ENCODE measurements at places on chromosomes 16 and 17. TPM values are rescaled to one million over a fixed set of nuclear protein-coding genes. Genes with fewer than 3 reads are reported as not detected.

Gene TRPV3
- total RNA-seq, result 0.79 TPM

Gene ITGA2B
- 0.31 TPM for total RNA-seq

Gene TSNAXIP1
- 1.2 TPM for total RNA-seq

Gene MAP2K6
- total RNA-seq, result 2.5 TPM

Gene NLRC3
- total RNA-seq, result 21.3 TPM

Gene CCDC47
- 94.5 TPM for total RNA-seq

Gene CNTNAP1
- 1.7 TPM for total RNA-seq

Gene EFCAB13
- total RNA-seq, result 4.0 TPM

Gene CLEC18C
- 0.79 TPM for total RNA-seq

Gene ZC3H18
- 102 TPM for total RNA-seq

Gene ACSM2B
- total RNA-seq, result not detected

DNA sequence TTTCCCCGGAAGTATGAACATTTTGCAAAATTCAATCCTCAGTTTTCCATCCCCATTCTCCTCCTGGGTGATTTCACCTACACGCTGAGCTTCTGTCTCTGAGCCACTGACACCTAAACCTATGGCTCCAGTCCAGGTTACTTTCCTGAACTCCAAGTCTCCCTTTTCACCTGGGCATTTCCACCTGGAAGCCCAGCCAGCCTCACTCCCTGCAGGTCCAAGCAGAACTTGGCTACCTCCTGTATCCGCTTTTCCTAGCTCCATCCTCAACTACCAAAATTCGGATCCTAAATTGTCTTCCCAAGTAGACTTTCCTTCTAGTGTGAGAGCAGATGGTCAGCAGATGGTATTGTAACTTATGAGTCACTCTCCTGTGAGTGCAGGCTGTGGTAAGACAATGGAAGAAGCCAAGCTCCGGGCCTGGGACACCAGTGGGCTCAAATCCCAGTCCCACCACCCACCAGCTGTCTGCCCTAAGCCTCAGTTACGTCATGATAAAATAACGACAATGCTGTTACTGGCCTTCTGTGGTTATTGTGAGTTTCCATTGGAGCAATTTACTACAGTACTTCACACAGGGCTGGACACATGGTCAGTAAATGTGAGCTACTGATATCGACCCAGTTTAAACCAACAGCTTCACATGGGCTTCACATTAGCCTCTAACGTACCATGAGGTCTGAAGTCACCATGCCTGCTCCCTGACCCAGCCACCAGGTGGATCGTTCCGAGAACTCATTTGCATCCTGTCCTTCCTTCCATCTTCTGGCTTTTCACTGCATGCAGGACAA is 33.3 kb downstream of the PECAM1 start:
- DNase-seq, result no peak
- no peak overlapping the region for H3K27ac ChIP-seq
- no peak overlapping the region for H3K4me3 ChIP-seq
- no peaks in the 10 kb centered on the region for H3K4me1 ChIP-seq
- H3K36me3 ChIP-seq, result peaks cover 13% of the 10 kb centered on the region

GRCh38 chr17:43217614-43218087 is 6.0 kb downstream of the TMEM106A start:
- H3K27ac ChIP-seq, result no peak overlapping the region
- no peaks in the 10 kb centered on the region for H3K27me3 ChIP-seq
- H3K4me1 ChIP-seq, result peaks cover 16% of the 10 kb centered on the region
- no peak overlapping the region for H3K4me3 ChIP-seq

DNA sequence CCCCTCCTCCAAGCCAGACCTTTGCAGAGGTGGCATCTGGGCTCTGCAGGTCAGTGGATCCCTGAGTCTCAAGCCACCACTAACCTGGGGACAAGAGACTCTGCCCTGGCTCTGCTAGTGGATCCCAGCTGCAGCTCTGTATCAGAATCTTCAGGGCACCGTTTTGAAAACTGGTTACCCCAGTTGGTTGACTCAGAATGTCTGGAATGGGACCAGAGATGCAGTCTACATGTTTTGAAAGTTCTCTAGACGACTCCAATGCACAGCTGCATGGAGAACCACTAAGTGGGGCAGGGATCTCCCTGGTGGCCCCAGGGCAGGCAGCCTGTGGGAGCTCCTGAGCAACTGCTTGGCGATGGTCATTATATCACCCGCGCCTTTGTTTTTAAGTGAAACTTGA is 34.1 kb upstream of the ADORA2B start:
- H3K4me3 ChIP-seq, result no peak overlapping the region
- no peaks in the 10 kb centered on the region for H3K27me3 ChIP-seq
- DNase-seq, result no peak
- no peak overlapping the region for H3K27ac ChIP-seq
- no peaks in the 10 kb centered on the region for H3K36me3 ChIP-seq

GRCh38 chr17:8838551-8839095 is 28.9 kb downstream of the PIK3R6 start:
- H3K4me1 ChIP-seq, result no peaks in the 10 kb centered on the region
- no peaks in the 10 kb centered on the region for H3K27me3 ChIP-seq
- H3K4me3 ChIP-seq, result no peak overlapping the region
- DNase-seq, result no peak
- H3K36me3 ChIP-seq, result no peaks in the 10 kb centered on the region

DNA sequence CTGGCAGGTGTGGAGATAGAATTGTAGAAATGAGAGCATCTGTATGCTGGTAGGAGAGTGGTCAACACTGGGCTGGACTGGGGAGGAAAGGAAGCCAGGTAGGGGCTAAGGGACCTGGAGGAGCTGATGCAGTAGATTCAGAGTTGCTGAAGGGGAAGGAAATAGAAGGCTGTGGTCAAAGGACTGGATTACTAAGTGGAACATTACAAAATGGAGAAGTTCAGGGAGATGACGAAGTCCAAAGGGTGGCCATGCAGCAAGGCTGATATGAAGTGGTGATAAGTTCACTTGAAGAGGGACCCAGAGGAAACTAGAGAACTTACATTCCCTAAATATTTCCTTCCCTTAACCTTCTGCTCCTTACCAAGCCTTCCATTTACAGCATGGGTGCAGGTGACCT is 8.6 kb upstream of the CCL2 start:
- no peak overlapping the region for H3K4me3 ChIP-seq
- no peaks in the 10 kb centered on the region for H3K4me1 ChIP-seq
- H3K36me3 ChIP-seq, result no peaks in the 10 kb centered on the region
- no peak for DNase-seq

DNA sequence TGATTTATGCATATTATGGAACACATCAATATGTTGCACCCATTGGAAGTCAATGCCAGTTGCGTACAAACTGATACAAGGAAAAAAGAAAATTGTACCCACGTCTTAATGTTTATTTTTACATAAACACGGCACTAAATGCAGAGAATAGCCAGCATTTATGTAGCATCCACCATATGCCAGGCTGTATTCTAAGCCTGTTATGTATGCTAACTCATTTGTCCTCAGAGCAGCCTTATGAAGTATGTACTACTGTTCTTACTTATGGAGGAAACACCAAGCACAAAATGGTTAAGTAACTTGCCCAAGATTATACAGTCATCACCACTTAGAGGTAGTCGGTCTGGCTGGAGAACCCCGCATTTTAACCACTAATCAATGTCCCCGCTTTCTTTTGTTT is 837.9 kb upstream of the RBFOX1 start:
- no peaks in the 10 kb centered on the region for H3K36me3 ChIP-seq
- DNase-seq, result no peak
- no peaks in the 10 kb centered on the region for H3K27me3 ChIP-seq
- no peak overlapping the region for H3K4me3 ChIP-seq

DNA sequence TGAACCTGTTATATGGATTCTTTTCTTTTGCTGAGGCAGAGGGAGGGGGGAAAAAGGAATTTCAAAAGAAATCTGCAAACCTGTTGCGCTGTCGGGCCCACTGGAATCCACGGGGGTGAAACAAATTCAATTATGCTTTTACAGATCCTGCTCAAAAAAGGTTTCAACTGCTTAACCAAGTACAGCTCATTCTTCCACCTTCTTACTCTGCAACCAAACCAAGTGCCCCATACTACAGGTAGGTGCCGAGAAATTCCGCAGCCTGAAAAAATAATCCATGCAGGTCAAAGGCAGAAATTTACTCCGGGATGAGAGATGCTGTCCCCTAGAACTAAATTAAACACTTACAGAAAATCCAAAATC is 416 bp downstream of the RNF43 start:
- no peaks in the 10 kb centered on the region for H3K36me3 ChIP-seq
- no peaks in the 10 kb centered on the region for H3K27me3 ChIP-seq
- H3K4me1 ChIP-seq, result peaks cover 15% of the 10 kb centered on the region
- no peak for DNase-seq
- no peak overlapping the region for H3K27ac ChIP-seq
- peak overlapping the region; percentile 15 for H3K4me3 ChIP-seq

- H3K27me3 ChIP-seq, result no peaks in the 10 kb centered on the region
- no peak overlapping the region for H3K4me3 ChIP-seq
- peaks cover 94% of the 10 kb centered on the region for H3K36me3 ChIP-seq
- H3K4me1 ChIP-seq, result no peaks in the 10 kb centered on the region
- H3K27ac ChIP-seq, result no peak overlapping the region
Observed at GRCh38 chr17:80386341-80386740, 28.6 kb upstream of the ENDOV start.

DNA sequence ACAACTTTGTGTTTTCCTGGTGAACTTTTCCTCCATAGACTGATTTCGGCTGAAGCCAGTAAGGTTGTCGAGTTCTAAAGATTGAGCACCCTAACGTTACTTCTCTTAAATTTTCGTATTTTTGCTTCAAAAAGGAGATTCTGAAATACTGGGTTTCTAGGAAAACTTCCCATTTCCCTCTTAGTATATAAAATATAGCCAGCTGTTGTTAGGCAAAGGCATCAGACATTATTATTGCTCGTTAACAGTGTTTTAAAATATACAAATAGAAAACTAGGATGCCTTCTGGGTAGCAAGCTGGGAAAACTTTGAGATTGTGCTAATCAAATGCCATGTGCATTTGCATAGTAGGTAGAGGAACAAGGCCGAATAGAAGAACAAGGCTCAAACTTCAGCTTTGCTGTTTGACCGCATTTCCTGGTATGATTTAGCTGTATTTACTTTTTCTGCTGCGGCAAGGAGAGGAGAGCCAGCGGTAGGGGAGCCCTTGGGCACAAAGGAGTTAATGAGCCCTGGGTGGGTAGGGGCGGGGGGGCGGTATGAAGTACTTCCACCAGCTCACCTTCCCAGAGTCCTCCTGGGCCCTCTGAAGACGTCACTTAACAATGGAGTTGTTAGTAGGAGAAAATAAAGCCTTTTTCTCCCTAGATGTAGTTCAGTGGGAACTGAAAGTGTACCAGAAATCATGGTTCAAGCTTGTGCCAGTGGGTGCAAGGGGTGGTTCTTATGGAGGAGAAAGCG is 151.9 kb downstream of the MSI2 start:
- H3K4me1 ChIP-seq, result peaks cover 6% of the 10 kb centered on the region
- no peak overlapping the region for H3K27ac ChIP-seq
- H3K36me3 ChIP-seq, result no peaks in the 10 kb centered on the region
- H3K4me3 ChIP-seq, result no peak overlapping the region
- H3K27me3 ChIP-seq, result no peaks in the 10 kb centered on the region

GRCh38 chr16:30394592-30395154 is 547 bp upstream of the ZNF48 start:
- peaks cover 21% of the 10 kb centered on the region for H3K4me1 ChIP-seq
- H3K36me3 ChIP-seq, result no peaks in the 10 kb centered on the region
- H3K27ac ChIP-seq, result peak overlapping the region; percentile 52
- no peak for DNase-seq
- H3K27me3 ChIP-seq, result no peaks in the 10 kb centered on the region
- peak overlapping the region; percentile 53 for H3K4me3 ChIP-seq

- H3K4me1 ChIP-seq, result no peaks in the 10 kb centered on the region
- peak; percentile 9 for DNase-seq
- H3K27ac ChIP-seq, result no peak overlapping the region
- H3K27me3 ChIP-seq, result no peaks in the 10 kb centered on the region
- peaks cover 3% of the 10 kb centered on the region for H3K36me3 ChIP-seq
- H3K4me3 ChIP-seq, result no peak overlapping the region
Observed at GRCh38 chr17:59746849-59747445, 39.5 kb downstream of the VMP1 start.

- no peak overlapping the region for H3K4me3 ChIP-seq
- no peaks in the 10 kb centered on the region for H3K36me3 ChIP-seq
- peaks cover 13% of the 10 kb centered on the region for H3K4me1 ChIP-seq
- H3K27ac ChIP-seq, result no peak overlapping the region
Observed at GRCh38 chr16:19559242-19559910, 3.9 kb downstream of the VPS35L start.

DNA sequence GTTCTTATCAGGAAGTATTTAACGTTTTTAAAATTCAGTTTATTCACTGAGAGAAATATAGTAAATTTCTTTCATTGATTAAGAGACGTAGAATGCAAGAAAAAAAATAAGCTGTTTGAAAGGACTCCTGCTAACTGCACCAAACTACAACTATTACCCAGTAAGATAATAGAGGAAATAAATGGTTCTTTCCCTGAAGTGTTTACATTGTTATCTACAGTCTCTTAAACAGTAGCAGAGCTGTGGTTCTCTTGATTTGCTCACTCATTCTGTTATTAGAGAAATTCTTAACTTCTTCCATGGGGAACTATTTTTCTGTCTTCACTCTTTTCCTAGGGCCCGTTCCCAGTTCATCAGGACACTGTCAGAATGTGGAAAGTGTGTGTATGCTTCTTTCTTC is 973.0 kb downstream of the KCNJ2 start:
- no peak overlapping the region for H3K27ac ChIP-seq
- no peaks in the 10 kb centered on the region for H3K36me3 ChIP-seq
- H3K27me3 ChIP-seq, result no peaks in the 10 kb centered on the region
- no peaks in the 10 kb centered on the region for H3K4me1 ChIP-seq
- DNase-seq, result no peak
- no peak overlapping the region for H3K4me3 ChIP-seq

GRCh38 chr17:5286846-5287245 is 4.8 kb downstream of the RABEP1 start:
- H3K27ac ChIP-seq, result no peak overlapping the region
- DNase-seq, result no peak
- no peaks in the 10 kb centered on the region for H3K36me3 ChIP-seq
- H3K27me3 ChIP-seq, result no peaks in the 10 kb centered on the region
- H3K4me1 ChIP-seq, result peaks cover 34% of the 10 kb centered on the region

GRCh38 chr17:57518587-57519581 is 226.2 kb downstream of the CCDC182 start:
- no peak overlapping the region for H3K27ac ChIP-seq
- H3K4me3 ChIP-seq, result no peak overlapping the region
- no peaks in the 10 kb centered on the region for H3K27me3 ChIP-seq
- no peak for DNase-seq
- H3K4me1 ChIP-seq, result no peaks in the 10 kb centered on the region

GRCh38 chr16:87465306-87465705 is 27.5 kb downstream of the ZCCHC14 start:
- H3K4me3 ChIP-seq, result peak overlapping the region; percentile 9
- DNase-seq, result no peak
- no peaks in the 10 kb centered on the region for H3K36me3 ChIP-seq
- no peaks in the 10 kb centered on the region for H3K27me3 ChIP-seq
- H3K4me1 ChIP-seq, result peaks cover 31% of the 10 kb centered on the region

DNA sequence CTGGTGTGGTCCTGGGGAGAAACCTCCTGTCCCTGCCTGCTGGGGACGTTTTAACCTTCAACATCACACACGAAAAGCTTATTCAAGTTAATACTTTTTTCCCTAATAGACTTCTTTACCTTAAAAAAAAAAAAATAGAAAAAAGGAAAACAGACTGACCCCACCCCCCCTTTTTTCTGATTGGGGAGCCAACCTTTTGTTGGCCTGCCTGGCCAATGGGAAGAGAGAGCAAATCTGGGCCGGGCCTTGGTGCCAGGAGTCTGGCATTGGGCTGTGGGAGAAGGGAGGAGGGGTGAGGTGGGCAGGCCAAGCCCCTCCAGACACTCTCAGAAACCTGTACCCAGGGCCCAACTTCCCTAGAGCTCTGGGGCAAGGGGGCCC is 3.0 kb downstream of the CBX8 start:
- H3K4me3 ChIP-seq, result no peak overlapping the region
- H3K36me3 ChIP-seq, result no peaks in the 10 kb centered on the region
- H3K4me1 ChIP-seq, result peaks cover 41% of the 10 kb centered on the region
- DNase-seq, result no peak
- peaks cover 44% of the 10 kb centered on the region for H3K27me3 ChIP-seq
- H3K27ac ChIP-seq, result no peak overlapping the region

- peaks cover 18% of the 10 kb centered on the region for H3K4me1 ChIP-seq
- H3K4me3 ChIP-seq, result peak overlapping the region; percentile 66
Observed at GRCh38 chr17:75895370-75896155, 1.2 kb downstream of the TRIM65 start.
